ENCODE measurements at places on chromosomes 16 and 17. TPM values are rescaled to one million over a fixed set of nuclear protein-coding genes. Genes with fewer than 3 reads are reported as not detected.
A peak's percentile ranks its signal among the peaks of the same experiment; 100 is the strongest.

GRCh38 chr17:50046179-50046578, 9.7 kb upstream of the ITGA3 start:
- no peak for DNase-seq

GRCh38 chr16:3755249-3755648, 37.9 kb upstream of the TRAP1 start:
- no peak for DNase-seq

GRCh38 chr17:20116683-20117309, 107.6 kb downstream of the SPECC1 start:
- DNase-seq = peak; percentile 74

DNA sequence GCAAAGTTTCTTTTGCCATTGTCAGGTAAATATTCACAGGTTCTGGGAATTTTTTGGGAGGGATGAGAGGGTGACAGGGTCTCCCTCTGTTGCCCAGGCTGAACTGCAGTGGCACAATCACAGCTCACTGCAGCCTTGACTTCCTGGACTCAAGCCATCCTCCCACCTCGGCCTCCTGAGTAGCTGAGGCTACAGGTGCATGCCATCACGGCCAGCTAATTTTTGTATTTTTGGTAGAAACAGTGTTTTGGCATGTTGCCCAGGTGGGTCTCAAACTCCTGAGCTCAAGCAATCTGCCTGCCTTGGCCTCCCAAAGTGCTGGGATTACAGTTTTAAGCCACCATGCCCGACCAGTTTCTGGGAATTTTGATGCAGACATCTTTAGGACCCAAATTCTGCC, 53.0 kb downstream of the IQCK start:
- no peak for DNase-seq

GRCh38 chr17:66799849-66800537, 34.9 kb upstream of the CACNG5 start:
- DNase-seq = no peak

DNA sequence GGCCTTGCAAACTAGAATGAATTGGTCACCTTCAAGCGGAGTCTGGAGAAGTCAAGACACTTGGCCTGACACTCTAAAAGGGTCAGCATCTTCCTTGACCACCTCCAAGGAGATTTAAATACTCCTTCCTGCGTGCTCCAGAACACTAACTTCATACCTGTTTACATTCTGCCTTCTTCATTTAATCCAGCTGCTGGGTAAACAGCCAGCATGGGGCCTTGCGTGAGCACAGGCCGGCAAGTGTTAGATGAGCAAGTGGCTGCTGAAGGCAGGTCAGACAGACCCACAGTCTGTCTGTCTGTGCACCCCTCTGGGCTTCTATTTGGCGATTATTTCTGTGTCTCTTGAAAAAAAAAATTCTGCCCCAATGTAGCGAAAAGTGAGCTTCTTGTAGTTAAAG, 153.8 kb downstream of the MSI2 start:
- no peak for DNase-seq

DNA sequence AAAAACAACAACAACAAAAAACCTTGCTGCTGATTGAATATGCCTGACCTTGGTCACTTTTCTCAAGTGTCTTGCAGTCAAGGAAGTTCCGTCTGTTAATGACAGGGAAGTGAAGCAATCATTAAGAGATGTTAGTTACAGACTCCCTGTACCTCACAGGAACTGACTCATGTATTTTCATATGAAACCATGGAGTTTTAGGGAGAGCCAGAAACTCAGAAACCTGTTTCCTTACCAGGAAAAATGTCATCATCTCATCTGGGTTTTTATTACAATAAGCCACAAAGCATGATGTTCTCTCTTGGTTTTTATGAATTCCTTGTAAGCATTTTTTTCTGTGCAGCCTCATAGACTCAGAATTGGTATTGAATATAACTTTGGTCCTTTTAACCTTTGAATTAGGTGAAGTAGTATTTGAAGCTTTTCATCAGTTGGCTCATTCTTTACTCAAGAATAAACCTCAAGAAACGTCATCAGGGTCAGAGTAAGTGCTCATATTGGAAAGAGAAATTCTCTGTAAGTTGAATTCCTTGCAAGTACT, 10.3 kb downstream of the LYRM1 start:
- no peak for DNase-seq

DNA sequence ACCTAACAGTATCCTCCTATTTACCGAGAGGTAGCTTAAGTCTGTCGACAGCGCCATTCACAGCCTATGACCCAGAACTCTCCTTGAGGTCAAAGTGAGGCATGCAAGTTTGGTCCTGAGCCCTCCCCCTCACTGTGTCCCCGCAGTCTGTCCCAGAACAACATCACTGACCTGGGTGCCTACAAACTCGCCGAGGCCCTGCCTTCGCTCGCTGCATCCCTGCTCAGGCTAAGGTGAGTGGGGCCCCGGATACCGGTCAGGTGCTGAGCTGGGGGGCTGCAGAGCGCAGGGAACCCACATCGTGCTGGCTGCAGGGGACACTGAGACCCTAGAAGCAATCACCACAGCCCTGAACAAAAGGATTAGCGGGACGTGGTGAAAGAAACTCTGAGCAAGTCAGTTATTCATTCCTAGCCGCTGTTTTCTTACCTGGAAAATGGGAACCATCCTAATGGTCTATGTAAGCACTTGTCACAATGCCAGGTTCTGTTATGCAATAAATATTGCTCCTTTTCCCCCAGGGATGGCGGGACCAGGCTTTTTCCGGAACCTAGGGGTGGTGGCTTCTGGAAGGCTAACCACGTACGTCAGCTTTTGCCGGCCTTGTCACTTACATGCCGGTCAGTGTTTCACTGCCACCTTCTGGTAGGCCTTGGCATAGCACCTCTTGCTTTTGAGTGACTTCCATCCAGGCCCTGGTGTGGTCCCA, 23.8 kb downstream of the DEXI start:
- DNase-seq = peak; percentile 91

DNA sequence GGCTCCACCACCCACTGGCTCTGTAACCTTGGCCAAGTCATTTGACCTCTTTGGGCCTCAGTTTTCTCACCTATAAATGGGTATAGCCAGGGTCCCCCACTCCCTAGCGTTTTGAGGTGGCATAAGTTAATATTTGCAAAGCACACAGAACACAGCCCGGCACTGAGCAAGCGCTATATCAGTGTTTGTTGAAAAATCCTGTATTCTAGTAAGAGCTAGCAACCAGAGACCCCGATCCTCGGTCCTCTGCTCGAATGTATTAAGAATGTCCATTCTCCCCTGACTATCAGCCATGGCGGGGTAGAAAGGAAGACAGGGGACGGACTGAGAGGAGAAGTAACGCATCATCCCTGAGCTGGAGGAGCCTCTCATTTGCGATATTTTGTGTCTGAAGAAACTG, 131.2 kb downstream of the IRF8 start:
- no peak for DNase-seq

GRCh38 chr17:60827943-60828342, 150.3 kb downstream of the BCAS3 start:
- no peak for DNase-seq

DNA sequence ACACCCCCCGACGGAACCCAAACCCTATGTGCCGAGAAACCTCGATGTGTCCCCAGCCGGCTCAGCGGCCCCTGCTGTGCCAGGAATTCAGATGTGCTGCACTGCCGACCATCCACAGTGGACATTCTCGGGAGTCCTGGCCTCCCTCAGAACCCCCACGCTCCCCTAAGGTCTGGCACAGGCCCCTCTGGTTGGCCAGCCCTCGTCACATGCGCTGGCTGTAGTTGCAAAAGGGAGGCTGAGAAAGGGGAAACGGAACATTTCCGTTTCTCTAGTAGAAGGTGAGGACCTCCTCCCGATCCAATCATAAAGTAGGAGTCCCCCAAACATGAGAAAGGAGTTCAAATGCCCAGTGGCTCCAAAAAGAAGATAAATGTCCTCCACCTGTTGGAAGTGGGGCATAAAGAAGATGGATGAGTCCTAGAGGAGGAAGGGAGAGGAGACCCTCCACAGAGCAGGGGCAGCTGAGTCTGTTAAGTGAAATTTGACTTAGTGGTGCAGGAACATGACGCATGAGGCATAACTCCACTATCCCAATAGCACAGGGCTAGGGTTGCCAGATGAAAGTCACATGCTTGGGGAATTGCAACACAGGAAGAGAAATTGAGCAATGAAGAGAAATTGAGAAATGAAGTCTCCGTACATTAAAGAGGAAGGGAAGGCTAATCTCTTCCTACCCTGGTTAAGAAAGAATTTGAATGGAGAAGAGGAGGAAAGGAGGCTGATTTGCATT, 49.3 kb upstream of the WSB1 start:
- no peak for DNase-seq

GRCh38 chr17:74680213-74680612, 32.5 kb downstream of the CD300LF start:
- DNase-seq = no peak

DNA sequence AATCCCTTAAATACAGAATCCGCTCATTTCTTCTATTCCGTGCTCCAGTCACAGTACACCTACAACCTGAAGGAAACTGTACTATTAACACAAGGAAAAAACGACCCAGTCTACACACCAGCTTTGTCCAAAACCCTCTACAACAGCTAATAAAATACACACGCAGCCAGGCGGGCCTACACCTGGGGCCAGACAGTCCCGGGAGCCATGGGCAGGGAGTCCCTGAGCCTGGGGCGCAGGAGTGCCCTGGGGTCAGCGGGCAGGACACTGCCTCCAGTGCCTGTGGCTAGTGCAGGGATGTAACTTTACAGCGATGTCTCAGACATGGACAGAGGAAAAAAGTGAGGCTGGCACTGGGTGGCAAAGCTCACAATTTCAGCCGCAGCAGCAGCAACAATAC, 28.5 kb downstream of the GNPTG start:
- no peak for DNase-seq

- no peak for DNase-seq
These were observed 29.6 kb upstream of the MRC2 start for GRCh38 chr17:62597920-62598319.

DNA sequence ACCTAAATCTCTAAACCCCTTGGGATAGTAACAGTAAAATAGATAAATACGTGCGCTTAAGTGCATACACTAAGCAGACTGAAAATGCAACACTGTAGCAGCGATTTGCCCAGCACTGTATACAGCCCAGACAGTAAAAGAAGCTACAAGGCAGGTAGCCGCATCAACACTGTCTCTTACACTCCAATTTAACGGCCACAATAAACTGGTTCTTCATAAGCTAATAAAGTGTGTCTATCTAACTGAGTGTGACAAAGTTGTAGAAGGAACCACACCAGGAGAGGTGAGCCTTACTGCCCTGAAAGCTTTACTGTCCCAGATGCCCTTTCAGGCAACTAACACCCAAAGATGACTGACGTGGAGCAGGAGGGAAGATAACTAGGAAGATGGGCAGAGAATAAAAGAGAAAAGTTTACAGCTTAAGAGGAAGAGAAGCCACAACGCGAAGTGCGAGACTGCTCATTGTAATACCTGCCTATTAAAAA, 847 bp downstream of the ZDHHC7 start:
- DNase-seq = no peak

- no peak for DNase-seq
These were observed 267.8 kb upstream of the FOXF1 start for GRCh38 chr16:86242244-86243122.

DNA sequence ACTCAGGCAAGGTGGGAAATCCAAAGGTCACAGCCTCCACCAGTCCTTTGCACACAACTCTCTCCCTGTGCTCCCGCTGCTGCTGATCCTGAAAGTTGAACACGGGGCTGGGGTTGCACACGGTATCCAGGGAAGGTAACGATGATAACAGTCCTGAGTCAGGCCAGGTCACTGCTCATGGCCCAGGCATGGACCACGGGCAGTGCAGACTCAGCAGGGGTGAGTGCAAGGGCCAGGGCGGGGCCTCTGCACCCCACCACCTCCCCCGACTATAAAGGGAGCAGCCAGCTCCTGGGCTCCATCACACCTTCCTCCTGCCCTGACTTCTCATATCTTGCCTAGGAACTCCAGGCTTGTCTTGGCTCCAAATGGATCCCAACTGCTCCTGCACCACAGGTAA, at the start of gene MT1B:
TSS of gene MT1B (plus strand) at position 301 of the 400 bp plus-strand sequence. CDS start at position 369, 68 bp downstream.
- DNase-seq = no peak

- no peak for DNase-seq
These were observed 6.8 kb downstream of the SPHK1 start for GRCh38 chr17:76391200-76391715.

- DNase-seq = no peak
These were observed 58.9 kb downstream of the ASIC2 start for GRCh38 chr17:33234233-33234632.

DNA sequence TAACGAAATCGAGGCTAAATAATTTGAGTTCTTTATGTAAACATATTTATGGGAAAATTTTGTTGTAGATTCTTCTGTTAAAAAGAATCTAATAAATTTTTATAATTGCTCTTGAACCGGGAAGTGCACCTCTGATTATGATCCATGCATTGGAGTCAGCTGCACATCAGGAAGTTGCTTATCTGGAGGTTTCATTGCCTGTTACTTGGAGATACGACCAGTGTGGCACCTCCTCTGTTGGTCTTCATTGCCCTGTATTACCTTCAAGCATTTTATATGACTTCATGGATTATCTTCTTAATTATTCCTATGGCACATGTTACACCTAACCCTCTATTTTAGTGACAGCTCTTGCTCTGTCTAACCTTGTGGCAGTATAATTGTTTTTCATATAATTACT, 312.6 kb upstream of the TBX2 start:
- DNase-seq = no peak

- DNase-seq = peak; percentile 19
These were observed 1.2 kb upstream of the YPEL2 start for GRCh38 chr17:59330053-59330942.

GRCh38 chr17:12622726-12623125, 43.0 kb upstream of the MYOCD start:
- DNase-seq = no peak

DNA sequence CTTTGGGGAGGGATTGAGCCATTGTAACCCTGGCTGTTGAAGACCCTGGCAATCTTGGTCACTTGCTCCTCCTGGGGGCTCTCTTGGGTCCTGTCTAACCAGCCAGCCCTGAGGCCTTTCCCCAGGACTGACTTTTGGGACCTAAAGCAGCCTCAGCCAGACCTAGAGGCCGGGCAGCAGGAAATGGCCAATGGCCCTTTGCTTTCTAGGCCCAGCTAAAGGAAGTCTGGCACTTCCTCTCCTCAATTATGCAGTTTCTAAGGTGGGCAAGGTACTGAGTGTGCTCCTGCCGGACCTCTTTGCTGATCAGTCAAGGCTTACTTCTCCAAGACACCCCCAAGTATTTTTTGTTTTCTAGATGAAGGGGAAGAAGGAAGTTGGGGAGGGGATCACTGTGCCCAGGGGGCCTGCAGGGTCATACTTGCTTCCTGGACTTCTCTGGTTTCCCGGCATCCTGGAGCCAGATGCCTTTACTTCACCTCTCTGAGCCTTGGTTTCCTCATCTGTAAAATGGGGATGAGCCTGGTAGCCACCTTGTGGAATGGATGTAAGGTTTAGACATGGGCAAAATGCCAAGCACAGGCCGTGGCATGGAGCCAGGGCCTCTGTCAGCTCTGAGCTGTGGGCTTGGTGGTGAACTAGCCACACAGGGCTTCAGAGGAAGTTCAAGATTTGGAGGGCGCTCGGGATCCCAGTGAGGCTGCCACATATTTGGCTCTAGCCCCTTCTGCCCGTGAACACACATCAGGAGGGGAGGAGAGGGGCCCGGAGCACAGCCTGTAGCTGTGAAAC, 8.6 kb downstream of the CX3CL1 start:
- DNase-seq = peak; percentile 26

- DNase-seq = no peak
These were observed 19.5 kb upstream of the CA10 start for GRCh38 chr17:52178012-52178411.

Gene RAMP2
- not detected for total RNA-seq

Gene SLC12A3
- total RNA-seq = 5.3 TPM

Gene EVI2A
- 49.3 TPM for total RNA-seq

Gene CIBAR2
- not detected for total RNA-seq

Gene SHCBP1
- total RNA-seq = 4.2 TPM

Gene ODAD4
- total RNA-seq = 0.56 TPM

Gene GCGR
- not detected for total RNA-seq

Gene RPRML
- 0.89 TPM for total RNA-seq

Gene CDRT15L2
- total RNA-seq = not detected

Gene B9D1
- total RNA-seq = 7.4 TPM

Gene SLC9A5
- total RNA-seq = 1.7 TPM
